ENCODE measurements at places on chromosomes 3 and 15.

DNA sequence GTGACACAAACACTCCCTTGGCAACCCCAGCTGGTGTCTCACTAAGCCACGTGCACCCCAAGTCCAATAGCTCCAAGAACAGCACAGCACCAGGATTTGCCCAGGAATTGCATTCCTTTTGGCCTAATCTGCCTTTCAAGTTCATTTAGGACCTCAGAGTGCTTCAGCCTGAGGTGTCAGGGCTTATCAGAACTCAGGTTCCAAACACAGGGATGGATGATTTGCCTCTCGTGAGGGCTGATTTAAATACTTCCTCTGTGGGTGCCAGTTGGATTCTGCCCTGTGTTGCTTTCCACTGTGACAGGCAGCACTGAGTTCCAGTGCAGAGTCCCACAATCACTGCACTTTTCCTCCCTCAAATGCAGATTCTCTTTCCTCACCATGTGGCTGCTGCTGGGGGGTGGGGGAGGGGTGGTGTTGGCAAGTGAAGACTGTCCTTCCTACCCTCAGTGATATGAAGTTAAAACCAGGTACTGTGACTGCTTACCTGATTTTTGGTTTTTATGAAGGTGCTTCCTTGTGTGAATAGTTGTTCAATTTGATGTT, 204.3 kb upstream of the STAC start:
- no peak for DNase-seq

DNA sequence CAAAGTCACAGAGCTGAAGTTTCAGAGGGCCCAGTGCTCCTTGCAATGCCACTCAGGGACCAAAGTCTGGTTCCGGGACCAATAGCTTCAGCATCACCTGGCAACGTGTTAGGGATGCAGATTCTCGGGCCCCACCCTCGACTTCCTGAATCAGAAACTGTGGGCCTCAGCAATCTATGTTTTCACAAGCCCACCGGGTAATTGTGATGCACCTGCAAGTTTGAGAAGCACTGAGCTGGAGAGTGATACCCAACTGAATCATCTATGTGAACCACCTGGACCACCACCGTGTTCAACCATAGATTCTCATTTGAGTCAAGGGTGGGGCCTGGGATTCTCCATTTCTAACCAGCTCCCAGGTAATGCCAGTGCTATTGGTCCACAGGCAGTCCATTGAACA, 55.7 kb downstream of the CORO2B start:
- no peak for DNase-seq

DNA sequence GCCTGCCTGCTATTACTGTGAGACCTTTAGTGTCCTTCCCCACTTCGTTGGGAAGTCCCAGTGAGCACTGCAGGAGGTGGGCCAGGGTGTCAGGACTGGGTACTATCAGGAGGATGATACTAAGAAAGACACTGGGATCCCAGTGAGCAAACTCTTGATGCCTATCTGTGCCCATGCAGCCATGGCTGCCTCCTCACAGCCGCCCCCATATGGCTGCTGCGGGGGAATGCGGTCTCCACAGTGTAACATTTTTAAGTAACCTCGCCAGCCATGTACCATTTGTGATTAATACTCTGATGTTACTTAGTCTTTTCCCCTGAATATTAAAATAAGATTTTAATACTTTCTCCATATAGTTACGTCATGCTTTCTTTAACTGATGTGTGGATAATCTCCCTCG, 312.2 kb downstream of the RYR3 start:
- no peak for DNase-seq

- DNase-seq = peak; percentile 86
Observed at GRCh38 chr15:58227706-58228543, 89.7 kb downstream of the AQP9 start.

GRCh38 chr15:78641102-78641748, at the start of gene CHRNB4:
CHRNB4 (minus strand) TSS chr15:78641210; CDS start chr15:78641133, 77 bp downstream.
- no peak for DNase-seq

GRCh38 chr3:101928890-101929289, 79.6 kb downstream of the NFKBIZ start:
- no peak for DNase-seq

DNA sequence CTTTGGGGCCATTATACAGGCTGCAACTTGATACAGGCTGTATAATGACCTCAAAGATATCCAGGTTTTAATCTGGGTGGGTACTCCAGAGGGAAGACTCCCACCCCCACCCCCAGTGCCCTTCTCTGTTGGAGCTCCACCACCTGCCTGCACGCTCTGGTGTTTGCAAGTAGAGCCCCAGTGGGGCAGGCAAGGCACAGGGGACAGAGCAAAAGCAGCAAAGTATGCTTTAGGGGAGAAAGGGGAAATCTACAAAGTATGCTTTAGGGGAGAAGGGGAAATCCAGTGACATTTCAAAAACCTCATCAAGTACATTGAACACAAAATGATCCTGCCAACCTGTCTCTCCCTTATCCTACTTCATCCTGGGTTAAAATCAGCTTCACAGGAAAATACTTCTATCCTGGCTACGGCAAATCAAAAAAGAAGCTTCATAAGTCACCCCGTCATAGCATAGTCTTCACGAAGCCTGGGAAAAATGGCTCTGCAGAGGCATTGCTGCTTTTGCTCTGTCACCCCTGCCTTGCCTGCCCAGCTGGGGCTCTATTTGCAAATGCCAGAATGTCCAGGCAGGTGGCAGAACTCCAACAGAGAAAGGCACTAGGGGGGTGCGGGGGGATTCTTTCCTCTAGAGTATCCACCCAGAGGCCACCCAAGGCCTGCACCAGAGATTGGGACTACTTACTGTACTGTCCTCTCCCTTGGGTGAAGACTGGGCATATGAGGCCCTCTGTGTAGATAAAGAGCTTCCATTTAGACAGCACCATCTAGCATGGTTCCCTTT, 60.9 kb upstream of the ATP11B start:
- no peak for DNase-seq

GRCh38 chr3:145183261-145183660, 977.7 kb downstream of the PLOD2 start:
- DNase-seq = no peak
